ENCODE measurements at places on chromosomes 11 and 22.

DNA sequence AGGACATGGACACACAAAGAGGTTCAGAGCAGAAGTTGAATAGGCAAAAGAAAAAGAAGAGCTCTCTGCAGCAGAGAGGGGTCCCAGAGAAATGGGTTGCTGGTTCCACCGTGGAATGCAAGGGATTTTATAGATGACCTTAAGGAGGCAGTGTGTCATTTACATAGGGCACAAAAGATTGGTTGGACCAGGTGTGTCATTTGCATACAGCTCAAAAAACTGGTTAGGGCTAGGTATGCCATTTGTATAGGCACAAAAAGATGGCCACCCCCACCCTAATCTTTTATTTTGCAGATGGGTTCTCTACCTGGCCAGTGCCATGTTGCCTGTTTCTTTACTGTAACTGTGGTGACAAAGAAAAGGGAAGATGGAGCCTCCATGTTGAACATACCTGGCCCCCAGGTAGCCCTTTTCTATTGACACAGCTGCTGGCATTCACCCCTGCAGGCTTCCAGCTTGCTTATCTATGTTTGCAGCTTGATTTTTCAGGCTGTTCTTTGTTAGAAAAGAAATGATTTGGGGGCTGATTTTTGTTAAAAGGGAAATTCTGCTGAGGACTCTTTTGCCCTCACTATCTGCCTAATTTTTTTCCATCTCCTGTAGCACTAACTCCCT, 3.1 kb upstream of the CAVIN3 start:
- no peak for DNase-seq

GRCh38 chr11:57792060-57792541, 30.5 kb downstream of the CTNND1 start:
- DNase-seq = no peak

- no peak for DNase-seq
These were observed 34.6 kb upstream of the GNAZ start for GRCh38 chr22:23035557-23036277.

DNA sequence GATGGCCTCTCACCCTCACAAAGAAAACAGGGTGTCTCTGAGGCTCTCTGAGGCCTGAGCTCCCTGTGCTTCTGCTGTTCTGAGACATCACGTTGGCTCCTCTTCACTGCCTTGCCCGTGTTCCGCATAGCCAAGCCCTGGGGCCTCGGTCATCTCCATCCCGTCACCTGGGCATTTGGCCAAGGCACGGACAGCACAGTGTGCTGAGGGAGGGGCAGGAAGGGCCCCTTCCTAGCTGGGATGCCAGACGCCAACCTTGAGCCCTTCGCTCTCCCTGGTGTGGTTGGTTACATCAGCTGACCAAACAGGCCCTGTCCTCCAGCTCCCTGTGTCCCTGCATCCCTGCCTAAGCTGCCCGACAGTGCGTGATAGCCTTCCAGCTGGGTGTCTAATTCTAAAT, 25.9 kb downstream of the MOV10L1 start:
- DNase-seq = no peak

DNA sequence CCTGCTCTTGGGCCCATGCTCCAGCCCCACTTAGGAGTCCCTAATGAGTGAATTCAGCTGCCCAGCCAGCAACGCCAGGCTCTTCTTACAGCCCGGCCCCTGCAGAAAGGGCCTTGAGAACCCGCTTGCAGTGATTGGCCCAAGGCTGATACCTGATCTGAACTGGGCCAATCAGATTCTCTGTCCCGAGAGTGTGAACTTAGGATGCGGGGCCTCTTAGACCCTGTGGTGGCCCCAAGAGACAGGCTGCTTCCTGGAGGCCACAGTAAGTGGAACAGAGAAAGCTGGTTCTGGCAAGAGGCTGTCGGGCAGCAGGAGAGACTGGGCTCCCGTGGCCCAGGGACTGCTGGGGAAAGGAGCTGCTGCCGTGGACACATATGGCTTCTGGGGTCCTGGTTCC, 11.5 kb downstream of the VSTM5 start:
- no peak for DNase-seq

GRCh38 chr11:72613977-72614376, 60.2 kb downstream of the PDE2A start:
- no peak for DNase-seq

GRCh38 chr11:110329445-110329844, 33.0 kb upstream of the RDX start:
- no peak for DNase-seq

- DNase-seq = no peak
These were observed 1.1 kb upstream of the CCND1 start for GRCh38 chr11:69639831-69640230.

DNA sequence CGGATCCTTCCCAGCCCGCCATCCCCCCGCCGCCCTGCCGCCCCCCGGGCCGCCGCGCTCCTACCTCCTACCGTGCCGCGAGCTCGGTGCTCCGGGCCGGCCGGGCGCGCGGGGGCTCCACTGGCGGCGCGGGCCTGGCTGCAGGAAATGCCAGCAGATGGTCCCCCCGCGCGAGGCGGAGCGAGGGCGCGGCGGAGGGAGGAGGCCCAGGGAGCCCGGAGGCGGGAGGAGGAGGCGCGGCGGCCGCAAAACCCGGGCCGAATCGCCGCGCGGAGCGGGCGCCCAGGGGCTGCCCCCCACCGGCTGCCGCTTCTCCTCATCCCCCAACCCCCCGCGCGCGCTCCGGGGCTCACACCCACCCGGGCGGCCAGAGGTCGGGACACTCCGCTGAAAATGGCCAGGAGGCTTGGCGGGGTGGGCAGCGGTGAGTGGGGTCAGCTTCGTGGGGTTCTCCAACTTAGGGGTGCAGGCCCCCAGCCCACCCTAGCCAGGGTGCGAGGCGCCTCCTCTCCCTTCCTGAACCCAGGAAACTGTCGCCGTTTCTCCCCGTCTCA, at the start of gene OSBPL5:
TSS of gene OSBPL5 (minus strand) at position 159 of the 554 bp plus-strand sequence. CDS start 36,162 bp downstream, outside the sequence.
- no peak for DNase-seq

GRCh38 chr11:132101881-132102280, 731.5 kb downstream of the NTM start:
- no peak for DNase-seq

DNA sequence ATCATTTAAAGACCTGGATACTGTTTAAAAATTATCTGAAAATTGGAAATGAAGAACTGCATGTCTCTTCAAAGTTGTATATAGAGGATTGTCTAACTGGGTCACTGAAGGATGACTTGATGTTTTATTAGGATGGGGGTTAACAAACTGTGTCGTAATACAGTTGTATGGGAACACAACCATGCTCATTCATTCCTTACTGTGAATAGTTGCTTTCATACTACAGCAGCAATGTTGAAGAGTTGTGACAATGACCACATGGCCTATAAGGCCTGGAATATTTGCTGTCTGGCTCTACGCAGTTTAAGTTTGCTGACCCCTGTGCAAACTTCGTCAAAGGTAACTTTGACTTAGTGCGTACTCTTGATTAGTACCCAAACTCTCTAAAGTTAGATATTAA, 38.4 kb downstream of the FDX1 start:
- no peak for DNase-seq

DNA sequence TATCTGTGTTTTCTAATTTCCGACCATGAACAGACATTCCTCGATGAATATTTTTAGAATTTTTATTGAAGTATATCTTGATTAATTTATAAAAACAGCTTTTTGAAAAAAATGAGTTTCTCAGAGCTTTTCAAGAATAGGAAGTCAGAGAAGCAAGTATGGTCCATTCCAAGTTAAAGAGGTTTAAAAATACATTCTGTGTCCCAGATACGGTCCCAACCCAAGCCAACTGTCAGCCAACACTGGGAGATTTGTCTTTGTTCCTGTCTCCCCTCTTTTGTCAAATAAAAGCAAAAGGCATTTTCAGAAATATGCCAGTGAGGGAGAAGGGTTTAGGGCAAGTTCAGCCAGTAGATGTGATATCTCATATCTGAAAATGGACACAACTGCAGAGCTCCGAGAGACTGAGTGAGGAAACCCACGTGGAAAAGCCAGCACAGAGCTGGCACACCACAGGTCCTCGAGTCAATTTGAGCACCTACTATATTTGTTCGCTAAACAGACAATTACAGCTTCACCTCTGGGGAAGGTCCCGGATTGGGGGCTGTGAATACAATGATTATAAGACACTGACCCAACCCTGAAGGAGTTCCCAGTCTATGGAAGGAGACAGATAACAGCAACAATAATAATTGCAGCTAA, 59.8 kb downstream of the C11orf91 start:
- DNase-seq = no peak

DNA sequence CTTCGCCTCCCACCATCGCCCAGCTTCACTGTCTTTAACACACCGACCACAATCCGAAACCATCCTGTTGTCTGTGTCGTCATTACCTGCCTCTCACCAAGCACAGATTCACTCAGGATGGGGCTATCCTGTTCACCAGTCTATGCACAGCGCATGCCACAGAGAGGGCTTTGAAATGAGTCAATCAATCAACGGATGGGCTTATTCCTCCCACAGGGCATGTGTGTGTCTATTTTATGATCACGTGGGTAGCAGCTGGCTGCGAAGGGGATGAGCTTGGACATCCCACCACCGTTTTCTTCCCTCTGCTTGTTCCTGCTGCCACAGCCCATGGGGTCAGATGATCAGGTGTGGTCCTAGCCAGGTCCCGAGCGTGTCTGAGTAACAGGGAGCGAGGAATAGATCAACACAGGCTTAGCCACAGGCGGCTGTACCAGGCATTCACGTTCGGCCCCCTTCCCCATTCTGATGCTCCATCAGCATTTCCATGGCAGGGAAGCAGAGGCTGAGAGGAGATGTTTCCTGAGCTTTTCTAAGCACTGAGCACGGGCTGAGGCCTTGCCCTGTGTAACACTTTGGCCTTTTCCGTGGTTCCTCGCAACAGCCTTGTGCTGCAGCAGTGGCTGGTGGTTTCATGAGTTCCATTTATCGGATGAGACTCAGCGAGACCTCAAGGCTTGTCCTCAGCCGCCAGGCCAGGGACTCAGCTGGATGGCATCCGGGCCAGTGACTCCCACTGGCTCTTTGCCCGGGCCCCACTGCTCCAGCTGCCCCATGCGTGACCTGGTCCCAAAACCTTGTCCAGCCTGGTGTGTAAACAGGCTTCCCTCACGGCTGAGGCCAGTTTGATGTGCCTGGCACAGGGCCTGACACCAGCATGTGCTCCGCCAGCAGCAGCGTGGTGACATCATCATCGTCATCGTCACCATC, 48.1 kb upstream of the FGF3 start:
- DNase-seq = no peak

- no peak for DNase-seq
These were observed 16.2 kb upstream of the SHANK3 start for GRCh38 chr22:50656122-50657070.

DNA sequence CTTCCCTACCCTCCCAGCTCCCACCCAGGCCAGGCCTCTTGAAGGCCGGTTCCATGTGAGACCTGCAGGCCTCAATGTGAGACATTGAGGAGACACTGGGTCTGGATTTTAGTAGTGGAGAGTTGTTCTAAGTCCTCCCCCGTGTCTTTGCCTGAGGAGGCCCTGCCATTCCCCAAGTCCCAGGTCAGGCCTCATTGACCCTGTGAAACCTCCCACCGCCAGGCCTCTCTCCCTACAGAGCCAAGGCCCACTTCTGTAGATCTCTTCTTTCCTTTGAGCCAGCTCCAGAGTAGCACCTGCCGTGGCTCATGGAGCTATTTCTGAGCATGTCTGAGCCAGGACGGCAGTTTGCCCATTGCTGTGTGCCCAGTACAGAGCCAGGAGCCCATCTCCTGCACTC, 1419.6 kb downstream of the TBC1D22A start:
- DNase-seq = no peak

GRCh38 chr11:26199331-26200095, 132.4 kb upstream of the ANO3 start:
- no peak for DNase-seq

GRCh38 chr22:48263431-48263765, 1500.9 kb downstream of the TBC1D22A start:
- DNase-seq = no peak

- DNase-seq = no peak
These were observed 196.1 kb upstream of the B3GAT1 start for GRCh38 chr11:134607963-134608750.

DNA sequence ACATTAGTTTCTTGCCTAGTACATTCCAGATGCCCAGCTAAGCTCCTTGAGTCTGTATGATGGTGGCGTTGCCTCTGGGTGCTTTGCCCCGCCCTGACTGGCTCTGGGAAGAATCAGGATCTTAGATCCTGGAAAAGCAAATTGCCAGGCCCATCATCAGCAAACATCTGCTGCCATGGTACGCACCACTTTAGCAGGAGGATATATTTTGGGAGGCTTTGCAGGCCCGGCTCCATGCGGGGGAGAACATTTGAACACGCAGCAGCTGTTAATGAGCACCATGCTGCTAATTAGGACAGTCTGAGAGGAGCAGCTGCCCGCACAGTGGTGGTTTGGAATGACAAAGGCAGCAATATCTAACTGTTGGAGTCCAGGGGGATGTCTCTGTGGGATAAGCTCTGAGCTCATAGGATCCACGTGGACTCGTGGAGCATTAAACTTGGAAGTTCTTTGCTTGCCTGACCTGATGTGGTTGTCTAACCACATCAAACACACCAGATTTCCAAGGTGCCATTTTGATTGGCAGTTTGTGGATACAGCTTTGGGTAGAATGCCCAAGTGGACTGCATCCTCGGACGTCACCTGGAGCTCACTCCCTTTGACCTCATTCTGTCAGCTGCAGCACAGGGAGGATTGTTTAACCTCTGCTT, 217.0 kb upstream of the ZBED5 start:
- DNase-seq = no peak

DNA sequence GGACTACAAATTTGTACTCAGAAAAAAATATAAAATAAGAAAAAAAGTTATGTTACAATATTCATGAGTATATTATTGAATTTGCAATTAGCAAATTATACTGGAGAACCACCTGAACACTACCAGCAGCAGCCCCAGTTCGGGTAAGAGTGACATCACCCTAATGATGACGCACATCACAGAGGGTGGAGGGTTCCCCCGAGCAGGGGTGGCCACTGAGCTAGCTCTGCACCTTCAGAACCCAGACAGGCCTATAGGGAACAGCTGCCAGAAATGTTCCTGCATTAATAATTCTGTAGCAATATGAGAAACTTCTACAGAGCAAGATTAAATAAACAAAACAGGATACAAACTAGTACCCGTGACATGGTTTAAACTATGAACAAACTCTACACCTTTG, 17.5 kb upstream of the ARAP1 start:
- no peak for DNase-seq

DNA sequence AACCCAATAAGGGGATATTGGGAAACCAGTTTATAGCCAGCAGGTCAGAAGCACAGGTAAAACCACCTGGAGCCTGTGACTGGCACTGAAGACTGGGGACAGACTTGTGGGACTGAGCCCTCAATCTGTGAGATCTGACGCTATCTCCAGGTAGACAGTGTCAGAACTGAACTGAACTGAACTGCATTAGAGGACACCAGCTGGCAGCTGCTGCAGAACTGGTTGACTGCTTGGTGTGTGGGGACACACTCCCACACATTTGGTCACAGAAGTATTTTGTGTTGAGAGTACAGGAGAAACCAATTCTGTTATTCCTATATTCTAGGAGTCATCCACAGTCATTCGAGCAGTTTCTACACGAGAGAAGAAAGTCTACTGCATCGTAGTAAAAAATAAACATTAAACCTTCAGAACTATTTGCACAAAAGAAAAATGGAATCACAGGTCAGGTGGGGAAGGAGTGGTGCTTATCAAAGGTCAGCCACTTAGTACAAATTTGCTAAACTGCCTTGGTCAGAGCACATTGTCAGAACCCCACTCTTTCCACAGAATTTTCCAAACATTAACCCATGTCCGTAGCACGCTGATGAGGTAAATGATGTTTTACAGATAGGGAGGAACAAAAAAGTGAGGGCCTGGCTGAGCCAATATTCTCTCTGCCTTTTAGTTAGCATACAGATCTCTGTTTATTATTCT, 77.2 kb downstream of the SIK3 start:
- no peak for DNase-seq

GRCh38 chr22:46084376-46084775, 66.0 kb upstream of the PPARA start:
- DNase-seq = no peak

GRCh38 chr22:32617271-32617670, 142.7 kb downstream of the FBXO7 start:
- DNase-seq = no peak
